Stimulated activated CD4-positive, alpha-beta T cell treated with anti-CD3 and anti-CD28 coated beads, Interleukin-1b, Interleukin-23, amount 100 ng/mL, for 24 hours (primary cell): ENCODE measurements at places on chromosomes 3 and 15.

GRCh38 chr3:37907906-37908305 is 46.2 kb downstream of the CTDSPL start:
- no peak for DNase-seq

- no peak for DNase-seq
These were observed 59.0 kb upstream of the GSK3B start for GRCh38 chr3:120153294-120153693.

GRCh38 chr3:179526989-179527391 is 35.7 kb upstream of the ACTL6A start:
- no peak for DNase-seq

- no peak for DNase-seq
These were observed 25.3 kb upstream of the ZNF770 start for GRCh38 chr15:35013370-35013769.

DNA sequence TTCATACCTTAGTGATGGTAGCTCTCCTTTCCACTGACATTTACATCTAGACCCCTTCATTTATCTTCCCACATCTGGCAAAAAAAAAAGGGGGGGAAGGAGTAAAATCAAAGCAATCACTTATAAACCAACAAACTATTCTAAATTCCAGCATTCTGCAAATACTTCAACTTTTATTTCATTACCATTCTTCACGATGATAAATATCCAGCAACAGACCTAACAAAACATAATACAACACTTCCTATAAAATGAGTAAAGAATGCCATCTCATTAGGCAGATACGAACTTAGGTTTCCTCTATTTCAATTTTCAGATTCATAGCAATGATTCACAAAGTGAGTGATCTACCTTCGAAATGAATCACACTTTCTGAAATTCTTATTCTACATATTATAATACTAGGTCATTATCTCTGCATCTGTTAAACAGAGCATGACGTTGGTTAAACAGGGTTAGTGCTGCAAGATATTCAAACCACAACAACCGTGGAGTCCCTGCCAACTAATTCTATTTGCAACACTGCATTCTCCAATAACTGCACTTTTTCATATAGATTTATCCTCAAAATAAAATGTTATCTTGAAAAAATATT is at the start of gene LRRFIP2:
Gene LRRFIP2, minus strand, starts transcription at position 51 of the 595 bp plus-strand sequence. CDS start 25,599 bp downstream, outside the sequence.
- no peak for DNase-seq

- DNase-seq = no peak
These were observed 15.5 kb upstream of the ACAP2 start for GRCh38 chr3:195458316-195458717.

- DNase-seq = no peak
These were observed 74.9 kb downstream of the DAPK2 start for GRCh38 chr15:63971427-63971805.

DNA sequence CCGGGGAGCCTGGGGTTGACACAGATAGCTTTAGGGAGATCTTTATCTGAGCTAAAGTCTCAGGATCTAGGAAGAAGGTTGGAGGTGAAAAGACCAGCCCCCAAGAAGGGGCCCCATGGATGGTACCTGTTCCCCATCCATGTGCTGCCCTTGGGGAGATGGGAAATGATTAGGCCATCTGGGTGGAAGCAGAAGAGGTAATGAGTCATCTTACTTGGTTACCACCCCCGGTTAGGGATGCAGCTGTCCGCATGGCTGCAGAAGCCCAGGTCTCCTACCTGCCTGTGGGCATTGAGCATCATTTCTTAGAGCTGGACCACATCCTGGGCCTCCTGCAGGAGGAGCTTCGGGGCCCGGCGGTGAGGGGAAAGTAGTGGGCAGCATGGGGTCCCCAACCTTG is 3.1 kb upstream of the CPLX3 start:
- DNase-seq = no peak

- DNase-seq = no peak
These were observed 255.5 kb downstream of the UACA start for GRCh38 chr15:70507772-70508371.

DNA sequence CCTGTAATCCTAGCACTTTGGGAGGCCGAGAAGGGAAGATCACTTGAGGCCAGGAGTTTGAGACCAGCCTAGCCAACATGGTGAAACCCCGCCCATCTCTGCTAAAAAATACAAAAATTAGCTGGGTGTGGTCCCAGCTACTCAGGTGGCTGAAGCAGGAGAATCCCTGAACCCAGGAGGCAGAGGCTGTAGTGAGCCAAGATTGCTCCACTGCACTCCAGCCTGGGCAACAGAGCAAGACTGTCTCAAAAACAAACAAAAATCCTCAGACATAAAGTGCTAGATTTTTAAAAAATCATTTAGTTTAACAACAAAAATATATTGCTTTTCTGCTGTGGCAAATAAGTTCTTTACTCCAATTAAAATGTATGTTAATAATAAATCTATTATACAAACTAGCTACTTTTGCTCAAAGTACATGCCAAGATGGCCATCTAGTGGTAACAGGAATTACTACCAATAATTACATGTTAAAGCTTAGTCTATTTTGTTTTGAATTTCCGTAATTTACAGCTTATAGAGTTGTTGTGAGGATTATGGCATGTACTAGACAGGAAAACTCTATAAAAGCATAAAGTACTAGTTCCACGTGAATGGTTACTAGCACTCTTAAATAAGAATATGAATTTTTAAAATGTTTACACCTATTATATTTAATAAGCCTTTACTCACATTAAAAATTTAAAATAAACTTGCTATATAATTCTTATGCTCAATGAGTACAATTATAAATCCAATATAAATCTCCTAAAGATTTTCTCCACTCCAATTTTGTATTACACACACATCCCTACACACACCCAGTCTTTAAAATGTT is 39.0 kb downstream of the GABPB1 start:
- DNase-seq = no peak

- no peak for DNase-seq
These were observed 116.1 kb downstream of the PDE8A start for GRCh38 chr15:85097725-85098124.

DNA sequence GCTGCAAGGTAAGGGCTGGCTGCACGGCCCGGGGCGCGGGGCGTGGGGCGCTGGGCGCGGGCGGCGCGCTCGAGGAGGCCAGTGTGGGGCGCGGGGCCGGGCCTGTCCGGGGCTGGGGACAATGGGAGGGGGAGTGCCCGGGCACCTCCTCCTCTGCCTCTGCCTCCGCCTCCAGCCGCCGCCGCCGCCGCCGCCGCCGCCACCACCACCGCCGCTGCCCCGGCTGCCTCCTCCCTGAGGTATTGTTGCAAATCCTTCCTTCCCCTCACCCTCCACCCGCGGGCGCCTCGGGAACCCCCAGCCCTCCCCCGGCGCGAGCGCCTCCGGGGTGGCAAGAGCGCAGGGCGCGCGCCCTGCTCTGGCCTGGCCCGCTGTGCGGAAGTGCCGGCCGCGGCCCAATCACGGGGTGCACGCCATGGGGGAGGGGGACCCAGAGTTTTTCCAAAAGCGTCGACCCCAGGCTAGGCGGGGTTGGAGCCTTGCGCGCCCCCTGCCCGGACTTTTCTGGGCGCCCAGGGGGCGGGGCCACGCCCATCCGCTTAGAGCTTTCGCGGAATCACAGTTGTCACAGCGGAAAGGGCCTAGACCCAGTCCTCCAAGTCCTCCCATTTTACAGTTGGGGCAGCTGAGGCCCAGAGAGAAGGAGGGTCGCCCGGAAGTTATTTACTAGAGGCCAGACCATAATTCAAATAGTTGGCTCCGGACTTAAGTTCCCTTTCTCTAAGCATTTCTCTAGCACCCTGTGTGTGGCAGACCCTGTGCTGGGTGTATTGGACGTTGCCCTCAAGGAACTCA is at the start of gene LPP:
Gene LPP, plus strand, starts transcription at position 144 of the 795 bp plus-strand sequence. CDS start 251,964 bp downstream, outside the sequence.
- DNase-seq = peak; percentile 42

GRCh38 chr15:90056529-90056928 is 45.7 kb downstream of the IDH2 start:
- DNase-seq = no peak

GRCh38 chr15:93073465-93073952 is 15.5 kb downstream of the RGMA start:
- no peak for DNase-seq

GRCh38 chr3:118817748-118818165 is 216.9 kb downstream of the IGSF11 start:
- no peak for DNase-seq

- peak; percentile 63 for DNase-seq
These were observed 306.5 kb downstream of the RPLP1 start for GRCh38 chr15:69758810-69759790.

DNA sequence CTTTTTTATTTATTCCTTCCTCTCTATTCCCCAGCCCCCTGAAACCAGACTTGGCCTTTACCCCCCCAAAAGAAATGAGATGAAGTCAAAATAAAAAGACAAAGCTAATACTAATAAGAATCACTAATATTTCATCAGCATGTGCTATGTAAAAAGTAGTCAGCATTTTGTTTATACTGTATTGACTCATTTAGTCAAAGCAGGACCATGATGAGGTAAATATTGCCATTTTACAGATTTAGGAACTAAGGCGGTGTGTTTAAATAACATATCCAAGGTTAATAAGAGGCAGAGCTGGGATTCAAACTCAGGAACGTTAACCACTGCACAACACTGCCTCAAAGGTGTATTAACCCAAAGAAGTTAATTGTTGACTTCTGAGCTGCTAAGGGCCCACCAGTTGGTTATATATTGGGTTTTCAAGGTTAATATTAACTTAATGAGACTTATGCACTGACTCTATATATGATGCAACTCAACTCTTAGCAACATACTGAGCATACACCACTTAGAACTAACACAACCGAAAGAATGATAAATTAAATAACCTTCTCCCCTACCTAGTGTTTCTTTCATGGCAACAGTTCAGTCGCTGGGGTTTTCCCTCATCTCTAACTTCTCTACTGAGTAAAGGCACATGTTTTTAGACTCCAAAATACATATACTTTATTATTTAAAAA is 34.7 kb downstream of the FOXP1 start:
- DNase-seq = no peak
